ENCODE measurements at places on chromosomes 3 and 15.

GRCh38 chr3:160115387-160115786 lies 109.8 kb upstream of the C3orf80 start:
- no peak for DNase-seq

- no peak for DNase-seq
Measured at GRCh38 chr15:86082619-86083380, 3.1 kb downstream of the AGBL1 start.

- no peak for DNase-seq
Measured at GRCh38 chr3:11607816-11608215, 35.9 kb downstream of the VGLL4 start.

DNA sequence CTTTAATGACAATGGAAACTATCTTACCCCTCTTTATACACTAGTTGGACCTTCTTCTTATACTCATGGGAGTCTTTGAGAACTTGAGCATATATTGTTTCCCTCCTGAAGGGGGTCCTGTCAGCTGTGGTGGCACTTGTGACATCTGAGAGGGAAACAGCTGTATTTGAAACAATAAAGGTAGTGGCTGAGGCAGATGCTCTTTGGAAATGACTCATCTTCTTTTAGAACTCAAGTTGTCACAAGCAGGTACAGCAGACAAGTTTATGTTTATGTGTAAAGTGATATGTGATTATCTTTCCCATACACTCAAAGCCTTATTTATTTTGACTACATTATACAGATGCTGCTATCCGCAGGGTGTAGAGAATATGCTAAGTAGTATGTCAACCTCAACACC lies 220.0 kb upstream of the GRM7 start:
- DNase-seq: no peak

DNA sequence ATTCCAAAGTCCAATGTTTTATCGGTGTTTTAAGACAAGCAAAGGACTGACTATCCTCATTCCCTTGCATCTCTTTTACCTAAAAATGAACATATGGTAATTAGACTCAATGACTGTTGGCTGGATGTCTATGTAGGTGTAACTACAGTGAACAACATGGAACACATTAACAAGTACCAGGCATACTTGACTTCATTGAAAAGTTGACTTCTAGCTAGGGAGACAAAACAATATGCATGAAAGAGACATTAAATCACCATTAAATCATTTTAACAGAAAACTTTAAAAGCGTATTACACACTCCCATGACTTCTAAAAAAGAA lies 34.3 kb upstream of the ANPEP start:
- no peak for DNase-seq

DNA sequence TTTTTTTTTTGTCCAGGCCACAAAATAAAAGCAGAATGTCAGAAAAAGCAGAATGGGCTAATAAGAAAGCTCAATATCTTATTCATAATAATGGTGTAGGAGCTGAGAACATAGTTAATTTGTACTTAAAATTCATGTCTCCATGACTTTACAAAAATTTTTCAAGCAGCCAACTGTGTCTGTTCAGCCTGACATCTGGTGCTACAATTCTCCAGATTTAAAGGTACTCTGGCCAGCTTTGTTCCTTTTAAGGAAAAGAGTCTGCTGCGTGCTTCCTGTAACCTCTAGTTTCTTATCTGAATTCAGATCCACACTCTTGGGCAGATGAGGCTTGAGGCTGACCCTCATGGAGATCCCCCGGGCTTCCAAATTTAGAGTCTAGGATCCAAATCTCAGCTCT lies 8.7 kb upstream of the RFX7 start:
- no peak for DNase-seq

DNA sequence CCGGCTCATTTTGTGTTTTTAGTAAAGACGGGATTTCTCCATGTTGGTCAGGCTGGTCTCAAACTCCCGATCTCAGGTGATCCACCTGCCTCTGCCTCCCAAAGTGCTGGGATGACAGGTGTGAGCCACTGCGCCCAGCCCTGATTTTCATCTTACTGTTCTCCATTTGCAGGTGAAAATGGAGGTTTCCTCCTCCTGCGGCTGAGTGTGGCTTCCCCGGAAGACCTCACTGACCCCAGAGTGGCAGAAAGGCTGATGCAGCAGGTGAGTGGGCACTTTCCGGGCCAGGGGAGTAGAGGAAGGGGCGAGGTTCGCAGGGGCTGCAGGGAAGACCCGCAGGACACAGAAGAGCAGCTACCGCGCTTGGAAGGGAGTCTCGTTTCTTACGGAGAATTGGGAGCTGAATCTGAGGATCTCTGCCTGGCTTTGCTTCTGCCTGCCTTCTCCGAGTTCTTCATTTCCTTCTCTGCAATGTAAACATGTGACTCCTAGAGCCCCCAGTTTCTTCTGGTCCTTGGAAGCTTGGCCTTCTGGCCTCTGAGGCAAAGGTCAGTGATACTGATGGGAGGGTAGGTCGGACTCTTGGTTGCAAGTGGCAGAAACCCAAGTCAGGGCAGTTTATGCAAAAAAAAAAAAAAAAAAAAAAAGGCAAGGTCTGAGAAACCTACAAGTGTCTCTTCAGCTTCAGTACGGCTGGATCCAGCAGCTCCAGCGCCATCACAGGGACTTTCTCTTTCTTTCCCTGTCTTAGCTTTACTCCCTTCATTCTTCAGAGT lies 8.9 kb downstream of the MUC20 start:
- no peak for DNase-seq

GRCh38 chr15:62453981-62454380 lies 288.9 kb upstream of the C2CD4B start:
- no peak for DNase-seq

DNA sequence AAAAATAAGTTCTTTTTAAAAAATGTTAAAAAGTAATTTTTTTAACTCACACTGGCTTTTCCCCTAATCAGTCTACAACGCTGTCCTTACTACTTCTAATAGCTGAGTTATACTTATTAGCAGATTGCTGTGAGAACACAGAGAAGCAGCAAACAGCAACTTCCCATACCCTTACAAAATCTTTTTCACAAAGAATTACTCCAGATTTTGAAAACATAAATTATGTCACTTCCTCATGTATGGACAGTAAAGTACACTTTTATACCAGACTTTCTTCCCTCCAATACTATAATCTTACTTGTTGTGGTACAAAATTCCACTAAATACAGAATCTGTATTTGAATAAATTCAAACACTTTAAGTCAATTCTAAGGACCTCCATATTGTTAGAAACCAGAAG lies 2.1 kb downstream of the PHC3 start:
- no peak for DNase-seq

- no peak for DNase-seq
Measured at GRCh38 chr3:178536211-178537079, at the start of gene KCNMB2. Gene KCNMB2 (plus strand): TSS chr3:178536436.

GRCh38 chr3:4898454-4899313 lies 80.6 kb upstream of the BHLHE40 start:
- no peak for DNase-seq

- no peak for DNase-seq
Measured at GRCh38 chr3:14597266-14597665, 54.3 kb upstream of the CCDC174 start.

DNA sequence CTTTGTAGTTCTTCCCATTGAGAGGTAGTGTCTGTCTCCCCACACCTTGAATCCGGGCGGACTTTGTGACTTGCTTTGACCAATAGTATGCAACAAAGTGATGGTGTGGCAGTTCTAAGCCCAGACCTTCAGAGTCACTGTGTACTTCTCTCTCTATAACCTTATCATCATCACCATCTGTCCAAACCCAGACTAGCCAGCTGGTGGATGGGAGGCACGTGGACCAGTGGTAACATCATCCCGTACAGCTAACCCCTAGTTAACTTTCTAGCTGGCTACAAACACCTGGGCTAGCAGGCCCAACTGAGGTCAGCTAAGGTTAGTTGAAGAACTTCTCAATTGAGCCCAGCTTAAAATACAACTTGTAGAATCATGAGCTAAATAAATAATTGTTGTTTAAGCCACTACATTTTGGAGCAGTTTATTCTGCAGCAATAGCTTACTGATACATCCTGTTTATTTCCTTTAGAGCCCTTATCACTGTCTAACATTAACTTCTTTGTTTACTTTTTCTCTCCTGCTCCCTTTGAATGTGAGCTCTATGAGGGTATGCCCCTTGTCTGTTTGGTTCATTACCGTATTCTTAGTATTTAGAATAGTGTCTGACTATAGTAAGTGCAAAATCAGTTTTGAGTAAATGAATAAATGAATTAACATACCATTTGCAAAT lies 11.5 kb upstream of the CCR9 start:
- DNase-seq: no peak

DNA sequence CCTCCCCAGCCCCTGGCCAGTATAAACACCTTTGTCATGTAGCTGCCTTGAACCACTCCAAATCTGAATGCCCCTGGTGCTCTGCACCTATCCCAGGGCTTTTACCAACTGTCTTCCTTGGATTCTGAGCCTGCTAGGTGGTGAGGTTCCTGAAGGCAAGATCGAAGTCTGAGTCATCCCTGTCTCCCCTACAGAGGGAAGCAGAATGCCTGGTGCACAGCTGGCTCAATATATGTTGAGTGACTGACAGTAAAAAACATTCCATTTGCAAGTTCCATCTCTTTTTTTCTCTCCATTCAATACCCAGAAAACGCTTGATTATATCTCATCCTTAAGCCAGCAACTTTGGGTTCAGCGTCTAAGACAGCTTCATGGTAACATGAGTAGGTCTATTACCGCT lies 24.7 kb downstream of the SLC24A1 start:
- no peak for DNase-seq

DNA sequence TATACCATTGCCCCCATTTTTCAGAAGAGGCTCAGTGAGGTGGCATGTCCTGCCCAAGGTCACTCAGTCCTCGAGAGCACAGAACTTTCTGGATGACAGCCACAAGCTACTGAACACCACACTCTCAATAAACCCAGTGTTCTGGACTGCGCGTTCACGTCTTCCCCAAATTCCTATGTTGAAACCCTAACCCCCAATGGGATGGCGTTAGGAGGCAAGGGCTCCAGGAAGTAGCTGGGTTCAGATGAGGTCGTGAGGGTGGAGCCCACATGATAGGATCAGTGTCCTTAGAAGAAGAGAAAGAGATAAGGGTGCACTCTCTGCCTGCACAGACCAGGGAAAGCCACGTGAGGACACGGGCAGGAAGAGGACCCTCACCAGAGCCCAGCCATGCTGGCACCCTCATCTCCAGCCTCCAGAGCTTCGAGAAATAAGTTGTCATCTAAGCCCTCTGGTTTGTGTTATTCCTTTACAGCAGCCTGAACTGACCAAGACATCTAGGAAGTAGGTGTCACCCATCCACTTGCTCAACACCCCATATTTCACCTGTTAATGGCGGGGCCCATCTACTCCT lies 324.0 kb downstream of the UACA start:
- DNase-seq: no peak

DNA sequence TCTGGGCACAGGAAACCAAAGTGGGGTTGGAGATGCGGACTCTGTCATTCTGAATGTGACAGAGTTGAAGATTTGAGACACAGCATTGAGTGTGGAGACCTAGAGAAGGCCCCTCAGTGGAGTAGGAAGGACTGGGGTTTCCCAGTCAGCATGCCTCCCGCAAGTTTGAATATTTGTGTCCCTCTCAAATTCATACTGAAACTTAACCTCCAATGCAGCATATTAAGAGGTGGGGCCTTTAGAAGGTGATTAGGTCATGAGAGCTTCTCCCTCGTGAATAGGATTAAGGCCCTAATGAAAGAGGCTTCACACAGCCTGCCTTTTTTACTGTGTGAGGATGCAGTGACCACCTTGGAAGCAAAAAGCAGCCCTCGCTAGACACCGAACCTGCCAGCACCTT lies 8.0 kb downstream of the HDDC3 start:
- no peak for DNase-seq

DNA sequence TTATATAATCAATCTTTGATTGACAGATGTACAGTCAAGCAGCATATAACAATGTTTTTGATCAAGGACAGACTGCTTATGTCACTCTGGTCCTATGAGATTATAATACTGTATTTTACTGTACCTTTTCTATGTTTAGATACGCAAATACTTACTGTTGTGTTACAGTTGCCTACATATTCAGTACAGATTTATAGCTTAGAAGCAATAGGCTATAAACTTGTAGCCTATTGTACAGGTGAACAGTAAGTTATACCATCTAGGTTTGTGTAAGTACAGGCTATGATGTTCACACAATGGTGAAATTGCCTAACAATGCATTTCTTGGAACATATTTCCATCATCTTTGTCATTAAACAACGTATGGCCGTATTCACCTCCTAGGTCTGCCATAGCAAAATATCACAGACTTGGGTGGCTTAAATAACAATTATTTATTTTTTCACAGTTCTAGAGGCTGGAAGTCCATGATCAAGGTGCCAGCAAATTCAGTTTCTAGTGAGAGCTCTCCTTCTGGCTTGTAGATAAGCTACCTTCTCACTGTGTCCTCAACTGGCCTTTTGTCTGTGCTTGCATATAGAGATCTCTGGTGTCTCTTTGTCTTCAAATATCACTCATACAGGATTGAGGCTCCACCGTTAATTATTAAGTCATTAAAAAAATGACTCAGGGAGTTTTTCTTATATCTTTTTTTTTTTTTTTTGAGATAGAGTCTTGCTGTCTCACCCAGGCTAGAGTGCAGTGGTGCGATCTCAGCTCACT lies 89.1 kb downstream of the EBLN2 start:
- DNase-seq: no peak

DNA sequence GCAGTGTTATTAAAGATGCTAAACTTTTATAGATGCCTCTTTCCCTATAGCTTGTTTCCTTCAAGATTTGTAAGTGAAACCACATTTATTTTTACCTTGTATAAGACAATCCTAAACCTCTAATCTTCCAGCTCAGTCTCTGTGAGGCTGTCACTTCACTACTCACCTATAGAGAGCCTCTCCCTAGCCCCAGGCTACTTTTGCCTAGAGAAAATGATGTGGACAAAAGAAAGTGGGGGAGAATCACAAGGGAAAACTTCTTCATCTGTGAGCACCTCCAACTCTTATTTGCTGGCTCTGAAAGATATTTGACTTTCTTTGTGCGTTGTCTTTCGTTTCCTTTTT lies 74.9 kb upstream of the SCN5A start:
- DNase-seq: no peak

DNA sequence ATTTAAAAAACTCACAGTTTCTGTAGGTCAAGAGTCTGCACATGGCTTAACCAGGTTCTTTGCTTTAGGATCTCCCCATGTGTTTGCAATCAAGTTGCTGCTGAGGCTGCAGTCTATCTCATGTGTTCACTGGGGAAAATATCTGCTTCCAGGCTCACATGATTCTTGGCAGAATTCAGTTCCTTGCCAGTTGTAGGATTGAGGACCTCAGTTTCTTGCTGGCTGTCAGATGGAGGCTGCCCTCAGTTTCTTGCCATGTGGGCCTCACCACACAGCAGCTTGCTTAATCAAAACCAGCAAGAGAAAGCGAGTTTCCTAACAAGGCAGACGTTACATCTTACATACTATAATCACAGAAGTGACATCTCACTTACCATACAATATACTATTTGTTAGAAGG lies 10.0 kb upstream of the TBC1D5 start:
- no peak for DNase-seq

DNA sequence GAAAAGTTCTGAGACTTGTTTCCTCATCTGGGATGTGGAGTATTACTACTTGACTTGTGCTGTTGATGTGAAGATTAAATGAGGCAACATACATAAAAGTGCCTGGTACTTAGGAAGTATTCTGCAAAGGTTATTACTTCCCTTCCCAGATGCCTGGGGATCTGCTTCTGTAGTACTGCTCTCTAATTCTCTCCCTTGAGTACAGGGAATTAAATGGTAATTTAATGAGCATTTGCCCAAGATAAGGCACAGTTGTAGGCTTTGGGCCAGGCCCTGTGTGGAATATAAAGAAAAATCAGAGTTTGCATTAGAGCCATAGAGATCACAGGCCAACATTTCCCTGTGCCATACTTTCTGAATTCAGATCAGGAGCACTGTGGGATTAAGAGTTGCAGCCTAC lies 84.4 kb downstream of the LARS2 start:
- no peak for DNase-seq

GRCh38 chr3:106616556-106616955 lies 747.7 kb upstream of the CBLB start:
- no peak for DNase-seq

Data from GM04503 (cell line).